A549 (cell line): ENCODE measurements at places on chromosomes 12 and 14. TPM values are rescaled to one million over a fixed set of nuclear protein-coding genes. Genes with fewer than 3 reads are reported as not detected.

The LYZ gene
- not detected in 3 replicates for polyA plus RNA-seq

GRCh38 chr12:2641207-2641606, 153.6 kb upstream of the FKBP4 start:
- peak; percentile 45 for DNase-seq

- DNase-seq = no peak
These were observed 177.5 kb downstream of the ADGRD1 start for GRCh38 chr12:131131077-131131807.

The SLC35F4 gene
- polyA plus RNA-seq = not detected in 3 replicates

The TAS2R14 gene
- 0.70 to 0.94 TPM (median 0.80 TPM) in 3 replicates for polyA plus RNA-seq

DNA sequence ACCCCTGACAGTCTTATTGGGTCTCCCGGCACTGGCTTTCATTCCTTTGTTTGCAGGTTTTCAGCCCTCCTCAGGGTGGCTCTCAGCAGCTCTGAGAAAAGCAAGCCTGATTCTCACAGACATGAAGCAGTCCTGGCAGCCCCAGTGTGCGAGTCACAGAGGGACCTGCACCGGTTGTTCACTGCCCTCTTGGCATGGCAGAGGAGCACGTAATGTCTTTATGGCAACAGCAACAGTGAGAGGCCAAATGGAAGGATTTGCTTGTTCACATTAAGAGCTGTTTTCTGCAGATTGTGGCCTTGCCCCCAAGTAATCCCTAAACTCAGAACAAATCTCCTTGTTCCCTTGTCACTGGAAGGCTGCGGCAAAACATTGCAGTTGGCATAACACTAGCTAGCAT, 3.4 kb downstream of the KCNA5 start:
- no peak for DNase-seq

The ERP27 gene
- 0.09 TPM in 1 of 3 replicates, not detected in the others for polyA plus RNA-seq

GRCh38 chr14:33958605-33959226, 7.8 kb upstream of the EGLN3 start:
- no peak for DNase-seq

The MANSC1 gene
- polyA plus RNA-seq = 3.7 to 4.4 TPM (median 3.8 TPM) in 3 replicates

GRCh38 chr12:76255281-76255680, 92.9 kb downstream of the BBS10 start:
- DNase-seq = no peak

DNA sequence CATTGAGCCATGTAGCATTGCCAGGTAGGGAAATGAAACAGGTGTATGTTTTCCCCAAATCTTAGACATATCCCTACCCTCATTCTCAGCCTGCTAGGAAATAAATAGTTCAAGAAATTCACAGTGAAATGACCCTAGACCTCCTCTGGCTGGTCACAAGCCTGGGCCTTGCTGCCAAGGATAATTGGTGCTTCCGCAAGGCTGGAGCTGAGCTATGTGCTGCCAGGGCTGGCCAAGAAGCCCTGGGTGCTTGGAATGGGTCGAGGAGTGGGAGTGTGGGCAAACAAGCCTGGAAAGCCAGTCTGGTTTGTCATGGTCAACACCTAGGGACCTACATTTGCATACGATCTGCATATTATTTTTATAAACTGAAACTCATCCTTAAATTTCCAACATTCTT, 31.3 kb upstream of the SLC10A1 start:
- no peak for DNase-seq

DNA sequence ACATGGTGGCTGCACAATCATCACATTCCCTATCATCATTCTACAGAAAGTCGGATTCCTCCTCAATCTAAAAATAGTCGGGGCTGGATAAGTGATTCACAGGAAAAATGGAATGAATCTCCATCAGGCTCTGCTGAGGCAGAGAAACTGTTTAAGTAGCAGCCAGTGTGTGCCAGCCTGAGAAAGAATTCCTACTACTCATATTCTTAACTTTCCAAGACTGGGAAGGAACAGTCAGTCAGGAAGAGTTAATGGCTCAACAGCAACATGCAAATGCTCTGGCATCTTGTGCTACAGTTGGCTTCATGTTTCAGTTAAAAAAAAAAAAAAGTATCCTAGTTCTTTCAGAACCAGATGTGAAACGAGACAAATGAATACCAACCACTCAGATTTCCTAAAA, 187.0 kb downstream of the GRIP1 start:
- DNase-seq = no peak

The BRF1 gene
- polyA plus RNA-seq = 23.9 to 29.6 TPM (median 25.7 TPM) in 3 replicates

DNA sequence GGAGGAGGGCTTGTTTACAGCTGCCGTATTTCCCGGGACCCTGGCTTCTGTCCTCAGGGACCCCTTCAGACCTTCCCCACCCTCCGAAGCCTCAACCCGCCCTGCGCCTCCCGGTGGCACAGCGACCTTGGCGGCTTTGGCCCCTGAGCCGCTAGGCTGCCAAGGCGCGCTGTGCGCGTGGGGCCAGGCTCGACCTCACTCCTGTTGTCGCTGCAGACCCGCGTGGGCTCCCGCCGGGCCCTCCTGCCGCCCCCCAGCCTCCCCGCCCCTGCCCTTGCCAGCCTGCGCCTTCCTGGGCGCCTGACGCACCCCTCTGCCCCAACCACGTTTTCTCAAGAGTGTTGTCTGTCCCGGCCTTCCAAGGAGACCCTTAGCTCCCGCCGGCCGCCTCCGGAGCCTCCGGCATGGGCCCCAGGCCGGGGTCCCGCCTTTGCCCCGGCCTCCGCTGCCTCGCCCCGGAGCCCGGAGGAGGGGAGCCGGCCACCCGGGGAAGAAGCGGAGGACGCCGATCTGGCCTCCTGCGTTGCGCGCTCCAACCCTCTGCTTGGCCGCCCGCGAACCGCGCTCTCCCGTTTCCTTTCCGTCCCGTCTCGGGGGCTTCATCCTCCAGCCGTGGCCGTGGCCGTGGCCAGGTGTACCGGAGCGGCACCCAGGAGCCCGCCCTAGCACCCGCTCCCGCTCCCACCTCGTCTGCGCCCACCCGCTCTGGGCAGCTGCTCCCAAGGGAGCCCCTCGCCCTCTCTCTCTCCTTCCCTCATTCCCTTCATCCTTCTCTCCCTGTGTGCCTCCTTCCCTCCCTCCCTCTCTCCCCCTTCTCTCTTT, 19.9 kb downstream of the PPP2R5C start:
- no peak for DNase-seq

GRCh38 chr12:130540376-130540775, 175.7 kb downstream of the RIMBP2 start:
- no peak for DNase-seq

GRCh38 chr12:56688129-56688845, at the start of gene PTGES3:
Gene PTGES3, minus strand, starts transcription at chr12:56688284. Its CDS starts 285 bp downstream, at chr12:56687999.
- DNase-seq = peak; percentile 99

- no peak for DNase-seq
These were observed 11.9 kb downstream of the BDKRB1 start for GRCh38 chr14:96267916-96268315.

The CD9 gene
- polyA plus RNA-seq = 109 to 122 TPM (median 116 TPM) in 3 replicates

DNA sequence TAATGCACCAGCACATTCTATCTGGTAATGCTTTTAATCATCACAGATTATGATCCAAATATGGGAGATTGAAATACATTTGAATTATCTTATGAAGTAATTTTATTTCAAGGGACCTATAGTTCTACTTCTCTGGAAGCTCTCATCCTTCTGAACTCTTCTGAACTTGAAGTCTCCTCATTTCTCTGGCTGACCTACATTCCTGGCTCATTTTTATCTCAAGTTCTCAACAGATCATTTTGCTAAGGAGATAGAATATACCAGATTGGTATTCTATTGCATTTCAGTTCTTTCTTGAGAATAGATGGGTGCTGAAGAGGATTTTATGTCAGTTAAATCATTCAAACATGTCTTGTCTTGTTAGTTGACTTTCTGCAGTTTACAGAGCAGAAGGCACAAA, 7.9 kb downstream of the HMGA2 start:
- no peak for DNase-seq

DNA sequence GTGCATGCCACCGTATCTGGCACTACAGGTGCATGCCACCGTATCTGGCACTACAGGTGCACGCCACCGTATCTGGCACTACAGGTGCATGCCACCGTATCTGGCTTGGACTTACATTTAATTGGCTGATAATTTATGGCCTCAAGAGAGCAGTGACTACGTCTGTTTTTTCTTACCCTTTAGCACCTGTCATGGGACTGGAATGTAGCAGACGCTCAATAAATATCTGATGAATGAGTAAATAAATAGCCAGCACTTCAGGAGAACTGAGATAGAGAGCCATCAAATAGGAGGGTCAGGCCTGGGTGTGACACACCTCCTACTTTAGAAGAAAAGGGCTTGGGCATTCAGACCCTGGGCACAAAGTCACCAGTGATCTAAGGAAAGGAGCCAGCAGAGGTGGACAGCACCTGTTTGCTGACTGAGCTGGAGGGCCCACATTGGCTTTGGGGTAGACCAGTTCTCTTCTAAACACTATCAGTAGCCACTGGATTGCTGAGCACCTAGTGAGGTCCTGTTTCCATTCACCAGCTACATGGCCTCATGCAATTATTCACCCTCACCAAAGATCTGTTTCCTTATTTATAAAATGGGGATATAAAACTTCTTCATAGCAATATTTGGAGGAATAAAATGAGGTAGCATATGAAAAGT, 50.1 kb downstream of the RFX4 start:
- DNase-seq = peak; percentile 29

DNA sequence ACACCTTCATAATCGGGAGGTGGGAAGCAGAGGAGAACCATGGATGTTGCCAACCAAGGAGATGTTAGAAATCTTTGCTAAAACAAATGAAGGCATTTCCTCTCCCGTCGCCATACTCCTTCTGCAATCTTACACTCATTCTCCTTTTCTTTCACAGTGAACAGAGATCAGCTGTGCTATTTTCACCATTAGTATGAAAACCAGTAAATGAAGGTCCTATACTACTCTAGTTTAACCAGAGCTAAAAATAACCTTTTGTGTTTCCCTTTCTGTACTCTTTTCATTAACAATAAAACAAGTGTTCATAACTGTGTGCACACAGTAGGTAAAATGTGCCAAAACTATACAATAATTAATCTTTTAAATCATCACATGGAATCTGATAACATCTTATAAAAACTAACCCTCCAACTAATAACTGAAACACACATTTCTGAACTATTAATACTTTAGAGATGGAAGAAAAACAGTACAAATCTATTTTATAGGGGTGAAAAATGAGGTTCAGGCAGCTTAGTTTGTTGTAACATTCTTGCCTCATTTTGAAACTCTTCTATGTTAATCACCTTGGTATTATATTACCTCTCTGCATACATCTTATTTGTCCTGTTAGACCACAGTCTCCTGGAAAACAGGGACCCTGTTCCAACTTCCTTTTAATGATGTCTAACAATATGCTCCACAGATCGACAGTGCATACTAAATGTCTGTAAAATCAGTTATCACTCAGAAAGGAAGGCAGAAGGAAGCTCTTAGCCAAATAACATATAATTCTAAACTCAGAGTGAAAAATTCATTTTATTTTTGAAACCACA, 69.5 kb downstream of the SPPL3 start:
- no peak for DNase-seq

DNA sequence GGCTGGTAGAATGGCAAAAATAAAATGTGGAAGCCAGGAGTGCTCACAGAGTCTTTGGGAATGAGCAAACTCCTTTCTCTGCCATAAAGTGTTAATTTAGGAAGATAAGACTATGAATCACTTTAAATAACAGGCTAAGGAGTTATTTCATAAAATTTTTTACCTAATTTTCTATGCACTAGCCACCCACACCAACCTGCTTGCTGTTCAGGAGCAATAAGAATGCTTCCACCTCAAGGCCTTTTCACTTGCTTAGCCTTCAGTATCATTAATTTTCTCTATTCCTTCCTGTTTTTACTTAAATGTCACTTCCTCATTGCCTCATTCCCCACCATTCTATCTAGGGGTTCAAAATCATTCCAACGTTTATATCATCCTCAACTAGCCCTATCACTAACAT, 326.8 kb downstream of the CCER1 start:
- DNase-seq = no peak

The CLEC14A gene
- polyA plus RNA-seq = not detected in 3 replicates

DNA sequence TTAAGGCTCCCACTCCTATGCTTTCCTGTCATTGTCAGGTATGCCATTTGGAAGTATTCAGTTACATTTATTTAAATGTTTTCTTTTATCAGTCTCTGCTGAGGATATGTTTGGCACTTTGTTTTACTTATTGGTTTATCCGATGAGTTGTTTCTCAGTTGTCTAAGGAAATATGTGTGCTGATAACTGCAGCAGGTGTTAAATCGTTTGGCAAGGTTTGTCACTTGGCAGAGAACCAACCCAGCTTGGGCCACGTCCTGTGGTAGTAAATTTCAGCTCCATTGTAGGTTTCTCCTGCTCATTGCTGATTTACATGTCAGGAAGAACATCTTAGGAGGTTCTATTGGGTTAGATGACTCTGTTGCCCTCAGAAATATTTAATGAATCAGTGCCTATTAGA, 22.0 kb upstream of the MGST1 start:
- no peak for DNase-seq

DNA sequence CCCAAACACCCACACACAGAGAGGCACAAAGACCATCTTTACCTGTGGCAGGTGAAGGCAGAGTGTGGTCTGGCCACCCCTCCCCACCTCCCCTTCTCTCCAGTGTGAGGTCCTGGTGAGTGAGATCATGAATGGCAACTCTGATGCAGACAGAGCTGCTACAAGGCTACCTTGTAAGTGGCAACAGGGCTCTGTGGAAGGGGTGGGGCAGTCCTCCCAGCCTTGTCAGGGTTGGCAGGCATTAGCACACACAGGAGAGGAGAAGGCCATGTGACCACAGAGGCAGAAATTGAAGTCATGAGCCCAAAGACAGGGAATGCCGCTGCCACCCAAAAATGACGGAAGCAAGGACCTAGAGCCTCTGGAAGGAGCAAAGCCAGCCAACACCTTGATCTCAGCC, 30.7 kb downstream of the VWF start:
- DNase-seq = no peak

The MORN3 gene
- 0.17 to 0.28 TPM (median 0.26 TPM) in 3 replicates for polyA plus RNA-seq

The ERC1 gene
- polyA plus RNA-seq = 12.6 to 14.2 TPM (median 13.6 TPM) in 3 replicates

- peak; percentile 26 for DNase-seq
These were observed 41.5 kb downstream of the BEST3 start for GRCh38 chr12:69657376-69658137.

- no peak for DNase-seq
These were observed 152.5 kb upstream of the PLEKHG7 start for GRCh38 chr12:92550254-92550653.

DNA sequence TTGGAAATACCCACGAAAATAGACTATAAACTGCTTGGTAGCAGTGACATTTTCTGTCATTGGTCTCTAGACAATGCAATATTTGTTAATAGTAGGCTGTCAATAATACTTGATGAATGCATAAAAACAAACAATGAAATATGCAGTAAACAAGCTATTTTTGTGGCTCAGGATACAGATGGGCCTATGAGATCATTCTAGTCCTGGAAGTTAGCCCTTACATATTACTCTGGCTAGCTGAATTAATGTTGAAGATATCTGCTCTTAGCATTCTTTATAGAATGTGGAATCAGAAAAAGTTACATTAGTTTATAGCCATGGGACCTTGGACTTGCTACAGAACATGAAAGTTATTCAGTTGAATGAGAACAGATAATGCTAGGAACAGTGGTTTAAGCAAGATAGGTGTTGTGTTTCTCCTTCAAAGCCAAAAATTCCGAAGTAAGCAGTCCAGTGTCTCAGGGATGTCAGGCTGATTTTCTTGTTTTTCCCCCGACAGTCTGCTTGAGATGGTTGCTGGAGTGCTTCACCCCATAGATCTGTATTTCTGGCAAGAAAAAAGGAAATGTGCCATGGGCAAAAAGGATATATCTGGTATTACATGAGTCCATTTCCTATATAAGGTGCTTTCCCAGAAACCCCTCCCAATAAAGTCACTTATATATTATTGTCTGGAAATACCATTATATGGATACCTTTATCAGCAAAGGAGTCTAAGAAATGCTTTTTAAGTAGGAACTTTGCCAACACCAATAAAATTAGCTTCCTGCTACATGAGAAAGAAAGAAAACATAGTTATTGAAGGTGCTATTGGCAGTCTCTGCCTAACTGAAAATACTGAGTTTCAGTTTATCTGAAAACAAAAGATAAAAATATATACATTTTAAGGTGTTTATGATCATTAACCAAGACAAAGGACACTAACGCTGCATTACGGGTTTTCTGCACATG, 619.4 kb upstream of the ATP2B1 start:
- DNase-seq = no peak
